ENCODE measurements at places on chromosomes 4 and X.

DNA sequence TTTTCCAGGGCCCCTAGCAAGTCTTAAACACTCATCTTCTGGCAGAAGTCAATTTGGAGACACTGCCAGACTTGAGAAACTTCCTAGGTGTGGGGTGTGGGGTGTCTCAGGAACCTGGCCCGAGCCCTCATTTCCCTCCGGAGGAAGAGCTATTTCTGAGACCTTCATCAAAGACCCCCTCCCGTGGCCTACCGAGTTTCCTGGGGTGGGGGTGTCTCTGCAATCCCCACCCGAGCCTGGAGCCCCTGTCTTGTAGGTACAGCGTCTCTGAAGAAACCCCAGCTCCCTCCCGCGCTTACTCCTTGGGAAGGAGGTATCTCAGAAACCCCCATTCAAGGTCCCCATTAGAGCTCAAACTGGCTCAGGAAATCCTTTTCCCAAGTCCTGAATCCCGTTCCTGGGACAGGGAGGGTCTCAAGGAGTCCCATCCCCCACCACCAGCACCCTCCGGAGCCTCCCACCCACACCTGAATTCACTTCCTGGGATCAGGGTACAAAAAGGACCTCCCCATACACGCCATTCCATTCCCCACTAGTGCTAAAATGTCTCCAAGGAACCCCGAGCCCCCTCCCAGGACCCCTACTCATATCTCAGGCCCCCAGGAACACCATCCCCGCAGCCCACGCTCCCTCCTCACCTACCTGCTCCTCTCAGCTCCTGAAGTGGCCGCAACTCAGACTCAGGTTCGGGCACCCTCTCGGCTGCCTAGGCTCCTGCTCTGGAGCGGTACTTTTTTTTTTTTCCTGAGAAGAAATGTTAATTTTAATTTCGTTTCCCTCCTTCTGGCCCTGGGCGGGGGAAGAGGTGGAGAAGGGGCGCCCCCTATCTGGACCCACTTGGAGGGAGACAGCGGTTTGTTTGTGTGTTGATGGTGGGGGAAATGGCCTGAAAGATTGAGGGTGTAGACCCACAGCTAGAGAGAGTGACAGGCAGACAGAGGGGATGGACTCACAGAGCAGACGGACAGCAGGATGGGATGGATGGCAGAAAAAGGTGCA, 1.1 kb downstream of the SLC38A5 start:
- peak; percentile 40 for DNase-seq

GRCh38 chrX:104659005-104659744, 93.2 kb downstream of the IL1RAPL2 start:
- no peak for DNase-seq

DNA sequence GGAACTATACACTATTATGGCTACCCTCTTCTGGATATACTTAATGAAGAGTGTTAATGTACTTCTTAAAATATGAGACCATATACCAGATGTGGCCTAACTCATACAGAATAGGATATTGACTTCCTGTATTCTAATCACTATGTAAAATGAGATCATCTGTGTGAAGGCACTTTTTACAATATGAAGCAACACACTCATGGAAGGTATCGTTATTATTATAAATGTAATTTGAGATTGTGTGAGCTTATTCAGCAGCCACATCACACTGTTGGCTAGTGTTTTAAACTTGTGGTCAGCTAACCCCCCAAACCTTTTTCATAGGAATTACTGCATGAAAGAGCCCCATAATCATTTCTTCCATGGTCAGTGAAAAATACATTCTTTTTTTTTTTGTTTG, 281.8 kb upstream of the TEX13A start:
- DNase-seq = no peak

DNA sequence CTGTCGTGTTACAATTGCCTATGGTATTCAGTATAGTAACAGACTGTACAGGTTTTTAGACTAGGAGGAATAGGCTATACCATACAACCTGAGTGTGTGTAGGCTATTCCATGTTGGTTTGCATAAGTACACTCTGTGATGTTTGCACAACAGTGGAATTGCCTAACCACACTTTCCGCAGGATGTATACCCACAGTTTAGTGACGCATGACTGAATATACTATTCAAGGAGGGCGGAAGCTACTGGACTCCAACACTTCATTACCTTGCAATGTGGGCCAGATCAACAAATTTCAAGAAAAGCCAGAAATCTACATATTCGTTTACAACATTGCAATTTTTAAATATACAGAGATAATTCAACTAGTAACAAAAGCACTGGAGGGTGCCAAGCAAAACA, 317.2 kb downstream of the PDGFC start:
- DNase-seq = no peak

DNA sequence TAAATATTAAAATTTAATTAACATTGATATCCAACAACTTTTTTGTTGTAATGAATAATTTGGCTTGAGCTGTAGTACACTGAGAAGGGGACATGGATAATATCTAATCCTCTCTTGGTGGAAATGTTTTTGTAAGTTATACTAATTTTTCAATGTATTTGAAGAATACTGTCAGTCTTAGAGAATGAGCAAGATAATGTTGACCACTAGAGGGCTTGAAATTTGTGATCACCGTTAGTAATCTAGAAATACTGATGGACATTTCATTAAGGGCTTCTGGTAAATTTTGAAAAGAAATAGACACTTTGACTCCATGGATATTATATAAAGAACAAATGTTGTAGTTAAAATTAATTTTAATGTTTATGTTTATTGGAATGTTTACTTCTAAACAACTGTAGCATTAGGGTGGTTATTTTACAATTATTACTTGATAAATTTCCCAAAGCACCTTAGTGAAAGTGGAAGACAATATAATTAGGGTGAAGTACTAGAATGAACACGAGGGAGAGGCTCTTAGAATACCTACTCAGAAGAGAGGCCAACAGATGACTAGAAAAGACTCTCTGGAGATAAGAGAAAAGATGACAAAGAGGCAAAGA, 20.0 kb upstream of the CAMK2D start:
- peak; percentile 41 for DNase-seq

DNA sequence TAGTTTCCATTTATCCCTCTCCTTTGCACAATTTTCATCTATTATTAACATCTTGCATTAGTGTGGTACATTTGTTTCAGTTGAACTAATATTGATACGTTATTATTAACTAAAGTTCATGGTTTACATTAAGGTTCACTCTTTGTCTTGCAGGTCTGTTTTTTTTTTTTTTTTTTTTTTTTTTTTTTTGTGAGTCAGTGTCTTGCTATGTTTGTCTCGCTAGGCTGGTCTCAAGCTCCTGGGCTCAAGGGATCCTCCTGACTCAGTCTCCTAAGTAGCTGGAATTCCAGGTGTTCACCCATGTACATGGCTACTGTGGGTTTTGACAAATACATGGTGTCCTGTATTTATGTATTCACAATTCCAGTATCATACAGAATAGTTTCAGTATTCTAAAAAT, 6.8 kb downstream of the TBC1D19 start:
- no peak for DNase-seq

GRCh38 chr4:53040851-53041250, 178.7 kb downstream of the RASL11B start:
- no peak for DNase-seq

GRCh38 chr4:184808713-184809050, 17.1 kb downstream of the ACSL1 start:
- no peak for DNase-seq

DNA sequence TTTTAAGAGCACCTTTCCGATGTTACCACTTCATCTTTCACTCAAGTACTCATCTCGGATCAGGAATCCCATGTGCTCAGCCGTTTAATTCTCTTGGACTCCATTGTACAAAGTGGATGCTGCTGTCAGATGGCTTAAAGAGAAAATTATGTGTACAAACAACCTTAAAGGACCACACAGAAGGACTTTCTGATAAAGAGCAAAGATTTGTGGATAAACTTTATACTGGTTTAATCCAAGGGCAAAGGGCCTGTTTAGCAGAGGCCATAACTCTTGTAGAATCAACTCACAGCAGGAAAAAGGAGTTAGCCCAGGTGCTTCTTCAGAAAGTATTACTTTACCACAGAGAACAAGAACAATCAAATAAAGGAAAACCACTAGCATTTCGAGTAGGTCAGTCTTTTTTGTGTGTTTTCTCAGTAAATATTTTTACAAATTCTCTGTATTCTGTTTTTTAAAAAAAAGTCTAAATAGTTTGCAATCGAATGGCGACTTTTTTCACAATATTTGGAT, 20.1 kb downstream of the MMAA start:
- no peak for DNase-seq

- no peak for DNase-seq
Observed at GRCh38 chr4:15186149-15186548, 183.9 kb downstream of the CPEB2 start.

GRCh38 chr4:107718351-107718965, 1.6 kb downstream of the PAPSS1 start:
- no peak for DNase-seq

DNA sequence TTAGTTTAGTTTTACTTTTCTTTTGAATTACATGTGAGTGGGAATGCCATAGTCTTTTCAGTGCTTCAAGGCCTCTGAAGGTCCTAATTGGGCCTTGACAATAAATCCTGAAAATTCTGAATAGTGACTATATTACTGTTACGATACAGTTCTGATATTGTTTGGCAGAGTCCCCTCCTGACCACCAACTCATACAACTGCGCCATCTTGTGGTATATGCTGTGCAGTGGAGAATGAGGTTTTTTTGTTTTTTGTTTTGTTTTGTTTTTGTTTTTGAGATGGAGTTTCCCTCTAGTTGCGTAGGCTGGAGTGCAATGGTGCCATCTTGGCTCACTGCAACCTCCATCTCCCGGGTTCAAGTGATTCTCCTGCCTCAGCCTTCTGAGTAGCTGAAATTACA, 56.6 kb upstream of the CHRDL1 start:
- peak; percentile 45 for DNase-seq

DNA sequence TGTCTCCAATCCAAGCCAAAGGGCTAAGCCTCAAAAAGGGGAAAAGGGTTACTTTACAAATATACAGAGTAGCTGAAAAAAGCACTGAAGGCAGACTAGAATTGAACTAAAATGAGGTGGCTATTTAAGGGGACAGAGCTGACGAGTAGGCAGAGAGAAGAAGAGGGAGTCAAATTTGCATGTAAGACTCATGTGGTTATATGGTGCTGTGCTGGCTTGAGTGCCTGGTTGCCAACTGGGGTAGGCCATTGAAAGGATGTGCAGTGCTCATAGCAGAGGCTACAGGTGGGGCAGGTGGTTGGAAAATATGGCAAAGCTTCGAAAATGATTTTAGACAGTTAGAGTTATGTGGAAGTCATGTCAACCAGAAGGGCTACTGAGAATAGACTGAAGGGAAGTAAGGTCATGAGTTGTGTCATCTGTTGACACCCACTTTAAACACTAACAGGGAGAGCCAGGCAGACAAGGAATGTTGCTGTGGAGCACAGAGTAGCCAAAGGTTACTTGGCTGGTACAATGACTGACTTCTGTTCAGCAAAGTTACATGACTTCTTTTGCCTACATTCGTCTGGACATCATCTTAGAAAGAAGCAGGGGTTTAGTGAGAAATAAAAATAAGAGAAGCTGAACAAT, 1210.4 kb downstream of the ADGRL3 start:
- no peak for DNase-seq

DNA sequence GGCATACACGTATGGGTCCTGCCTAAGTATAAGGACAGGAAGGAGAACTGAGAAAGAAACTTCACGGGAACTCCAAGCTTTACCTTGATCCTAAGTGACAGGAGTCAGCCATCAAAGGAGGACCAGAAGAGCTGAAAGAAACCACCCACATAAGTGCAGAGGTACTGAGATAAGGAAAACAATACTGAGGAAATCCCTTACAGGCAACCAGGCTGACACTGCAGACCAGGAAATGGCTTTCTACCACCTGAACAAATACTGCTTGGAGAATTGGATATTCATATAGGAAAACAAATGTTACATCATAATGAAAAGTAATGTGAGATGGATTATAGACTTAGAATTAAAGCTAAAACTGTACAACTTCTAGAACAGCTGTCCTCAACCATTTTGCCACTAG, 127.0 kb downstream of the IL15 start:
- no peak for DNase-seq

DNA sequence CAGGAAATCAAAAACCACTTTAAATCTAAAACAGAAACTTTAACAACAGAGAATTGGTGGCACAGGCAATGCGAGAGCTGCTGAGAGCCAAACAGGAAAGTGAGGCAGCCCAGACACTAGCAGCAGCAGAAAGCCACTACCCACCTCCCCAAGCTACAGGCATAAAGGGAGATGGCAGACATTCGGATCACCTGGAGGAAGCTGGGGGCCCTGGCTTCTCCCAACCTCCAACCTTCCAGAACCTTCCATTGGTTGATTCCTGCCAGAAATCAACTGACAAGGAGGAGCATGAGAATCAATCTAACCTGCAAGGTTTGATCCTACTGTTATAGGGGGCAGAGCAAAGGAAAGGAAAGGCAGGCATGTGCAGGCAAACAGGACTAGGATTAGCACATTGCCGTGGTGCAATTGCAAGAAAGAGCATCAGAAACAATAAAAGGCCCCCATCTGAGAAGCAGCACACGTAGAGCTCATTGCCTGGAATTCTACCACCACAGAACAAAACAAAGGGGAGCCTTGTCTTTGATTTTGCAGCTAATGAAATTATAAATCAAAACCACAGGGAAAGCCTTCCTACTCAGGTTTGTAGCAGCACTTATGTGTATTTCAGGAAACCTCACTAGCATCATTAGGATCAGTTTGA, 427.3 kb upstream of the RASGEF1B start:
- DNase-seq = no peak

DNA sequence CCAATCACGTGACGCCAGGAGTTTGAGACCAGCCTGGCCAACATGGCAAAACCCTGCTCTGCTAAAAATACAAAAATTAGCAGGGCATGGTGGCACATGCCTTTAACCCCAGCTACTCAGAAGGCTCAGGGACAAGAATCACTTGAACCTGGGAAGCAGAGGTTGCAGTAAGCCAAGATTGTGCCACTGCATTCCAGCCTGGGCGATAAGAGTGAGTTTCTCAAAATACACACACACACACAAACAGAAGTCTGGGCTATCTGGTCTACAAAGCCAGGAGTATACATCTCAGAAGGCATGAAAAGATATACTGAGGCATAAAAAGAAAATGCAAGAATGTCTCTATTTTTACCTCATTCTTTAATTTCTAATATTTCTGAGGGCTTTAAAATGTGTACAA, 11.3 kb downstream of the YTHDC1 start:
- no peak for DNase-seq

GRCh38 chr4:182010876-182011275, 232.3 kb upstream of the TENM3 start:
- DNase-seq = no peak

DNA sequence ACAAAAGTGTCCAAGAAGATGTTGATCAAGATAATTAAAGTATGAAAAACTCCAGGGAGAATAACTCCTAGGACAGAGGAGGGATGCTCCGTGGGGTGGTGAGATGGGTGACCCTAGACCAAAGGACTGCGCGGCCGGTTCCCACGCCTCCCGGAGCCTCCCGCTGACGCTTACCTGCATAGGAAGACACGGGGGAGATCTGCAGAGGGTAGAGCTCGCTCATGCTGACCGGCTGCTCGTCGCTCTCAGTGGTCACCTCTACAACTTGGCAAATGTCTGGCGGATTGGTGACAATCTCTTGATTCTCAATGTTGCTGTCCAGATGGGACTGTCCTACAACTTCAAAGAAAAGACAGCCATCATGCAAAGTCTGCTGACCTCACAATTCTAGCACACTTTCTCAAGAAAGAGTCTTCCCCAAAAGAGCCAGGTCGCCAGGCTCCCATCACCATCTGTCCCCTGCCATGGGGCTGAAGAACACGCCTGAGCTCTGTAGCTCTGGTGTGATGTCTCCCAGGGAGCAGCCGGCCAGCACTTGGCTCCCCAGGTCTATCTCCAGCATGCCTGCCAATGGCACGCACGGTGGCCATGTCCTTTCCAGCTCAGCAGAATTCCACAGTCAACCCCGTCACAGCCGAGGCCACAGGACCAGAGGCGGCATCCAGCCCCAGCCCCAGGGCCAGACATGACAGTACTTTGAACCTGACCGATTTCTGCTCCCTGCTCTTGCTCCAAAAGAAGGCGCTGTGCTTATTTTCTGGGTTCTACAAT, 75.4 kb downstream of the IRF2 start:
- no peak for DNase-seq
